ENCODE measurements at places on chromosomes 1 and 21.

- DNase-seq: no peak
These were observed 68.3 kb upstream of the CASZ1 start for GRCh38 chr1:10864776-10865175.

GRCh38 chr1:232915212-232915611, 35.2 kb upstream of the NTPCR start:
- DNase-seq: no peak

- DNase-seq: no peak
These were observed 7.7 kb upstream of the S100A2 start for GRCh38 chr1:153573351-153573750.

GRCh38 chr1:44523593-44524591, 118.8 kb downstream of the RNF220 start:
- DNase-seq: no peak

DNA sequence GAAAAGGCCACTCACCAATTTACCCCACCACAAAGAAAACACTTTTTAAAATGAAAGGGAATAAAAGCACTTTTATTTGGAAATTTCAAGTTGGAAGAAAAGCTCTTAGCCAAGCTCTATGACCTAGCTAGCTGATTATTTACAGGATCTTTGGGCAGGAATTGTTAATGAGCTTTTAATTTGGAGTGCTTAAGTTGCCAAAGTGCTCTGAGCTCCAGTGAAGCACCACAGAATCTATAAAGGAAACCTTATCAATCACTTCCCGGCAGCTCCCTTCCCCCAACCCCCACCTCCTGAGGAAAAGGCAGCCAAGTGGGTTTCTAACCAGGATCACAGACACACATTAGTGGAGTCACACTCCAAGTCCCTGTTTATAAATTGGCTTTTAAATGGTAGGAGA, 1.5 kb downstream of the ERI3 start:
- no peak for DNase-seq

GRCh38 chr1:204288021-204288588, 71.6 kb downstream of the PLEKHA6 start:
- DNase-seq: no peak

DNA sequence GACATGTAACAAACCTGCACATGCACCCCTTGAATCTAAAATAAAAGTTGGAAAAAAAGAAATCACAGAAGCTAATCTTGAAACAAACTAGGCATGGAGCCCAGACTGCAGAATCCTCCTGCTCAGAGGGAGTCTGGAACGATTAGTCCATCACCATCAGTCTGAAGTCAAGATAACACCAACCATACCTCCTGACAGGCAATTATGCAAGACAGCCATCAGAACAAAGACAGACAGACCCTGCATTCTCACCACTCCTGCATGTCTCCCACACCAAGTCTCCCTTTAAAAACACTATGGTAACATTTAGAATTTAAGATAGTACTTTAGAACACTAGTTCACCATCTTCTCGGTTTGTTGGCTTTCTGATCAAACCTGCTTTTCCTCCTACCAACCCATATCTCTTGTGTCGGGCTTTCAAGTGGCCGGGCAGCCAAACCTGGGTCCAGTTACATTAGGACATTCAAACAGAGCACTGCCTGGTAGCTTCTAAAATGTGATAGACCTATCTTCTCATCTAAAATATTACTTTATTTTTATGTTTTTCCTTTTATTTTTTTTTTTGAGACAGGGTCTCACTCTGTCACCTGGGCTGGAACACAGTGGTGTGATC, 10.1 kb downstream of the YARS1 start:
- DNase-seq: no peak

GRCh38 chr1:97365026-97365425, 555.8 kb downstream of the DPYD start:
- DNase-seq: no peak

GRCh38 chr1:206021008-206021625, 2.6 kb downstream of the CTSE start:
- DNase-seq: no peak

DNA sequence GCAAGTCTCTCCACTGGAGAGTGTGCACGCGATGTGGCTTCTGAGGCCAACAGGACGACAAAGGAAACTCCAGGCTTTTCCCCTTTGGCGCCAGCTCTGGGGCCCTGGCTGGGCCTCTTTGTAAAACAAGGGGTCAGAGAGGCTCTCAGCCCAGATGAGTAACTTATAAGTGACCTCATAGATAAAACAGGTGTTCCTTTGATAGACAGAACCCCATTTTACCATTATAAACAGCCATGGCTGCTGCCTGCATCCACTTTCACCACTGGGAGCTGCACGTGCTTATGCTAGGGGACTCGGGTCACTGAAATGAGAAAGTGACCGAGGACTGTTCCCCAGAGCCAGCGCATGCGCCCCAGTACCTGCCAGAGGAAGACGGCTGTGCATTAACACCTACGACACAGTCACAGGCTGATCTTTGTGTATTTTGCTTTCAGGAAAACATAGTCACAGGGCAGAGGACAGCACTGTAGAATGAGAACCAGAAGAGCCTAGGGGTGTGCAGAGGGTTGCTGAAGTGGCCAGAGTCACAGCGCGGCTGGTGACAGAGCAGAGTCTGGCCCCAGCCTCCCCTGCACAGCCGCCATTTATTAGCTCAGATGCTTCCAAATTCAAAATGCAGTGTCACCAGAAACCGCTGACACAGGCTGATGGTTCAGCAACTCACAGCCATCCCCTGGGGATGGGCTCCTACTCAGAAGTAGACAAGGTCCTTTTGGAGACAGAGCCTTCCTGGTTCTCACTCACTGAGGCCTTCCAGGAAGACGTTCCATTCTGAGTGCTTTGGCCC, 12.7 kb downstream of the RNF207 start:
- DNase-seq: no peak

DNA sequence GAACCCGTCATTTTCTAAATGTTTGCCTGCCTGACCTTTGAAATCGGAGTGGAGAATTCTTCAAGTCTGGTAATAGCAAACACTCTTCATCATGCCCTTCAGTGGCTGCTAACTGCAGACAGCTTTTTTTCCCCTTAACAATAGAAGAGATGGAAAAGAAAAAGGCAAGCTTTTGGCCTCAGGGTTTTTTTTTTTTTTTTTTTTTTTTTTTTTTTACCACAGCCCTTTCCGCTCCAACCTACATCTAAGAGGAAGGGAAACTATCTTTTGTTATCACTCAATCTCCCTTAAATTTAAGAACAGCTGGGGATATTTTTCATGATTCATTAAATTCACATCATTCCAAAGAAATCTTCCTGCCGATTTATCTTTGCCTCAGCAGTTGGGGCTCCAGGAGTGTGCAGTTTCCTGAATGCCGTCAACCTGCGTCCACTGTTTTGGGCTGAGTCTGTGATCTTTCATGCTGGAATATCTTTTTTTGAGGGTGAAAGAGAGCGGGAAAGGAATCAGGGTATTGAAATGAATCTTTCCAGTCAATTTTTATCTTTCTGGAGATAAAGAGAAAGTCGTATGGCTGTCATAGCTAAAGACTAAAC, 144.5 kb upstream of the SMYD2 start:
- no peak for DNase-seq

- no peak for DNase-seq
These were observed 11.1 kb upstream of the CD48 start for GRCh38 chr1:160722726-160723125.

GRCh38 chr1:178254433-178254832, 160.5 kb downstream of the RASAL2 start:
- no peak for DNase-seq

- DNase-seq: no peak
These were observed 32.6 kb downstream of the SLC44A3 start for GRCh38 chr1:94852788-94853187.

- DNase-seq: no peak
These were observed 40.0 kb upstream of the PTPRC start for GRCh38 chr1:198598796-198599321.

DNA sequence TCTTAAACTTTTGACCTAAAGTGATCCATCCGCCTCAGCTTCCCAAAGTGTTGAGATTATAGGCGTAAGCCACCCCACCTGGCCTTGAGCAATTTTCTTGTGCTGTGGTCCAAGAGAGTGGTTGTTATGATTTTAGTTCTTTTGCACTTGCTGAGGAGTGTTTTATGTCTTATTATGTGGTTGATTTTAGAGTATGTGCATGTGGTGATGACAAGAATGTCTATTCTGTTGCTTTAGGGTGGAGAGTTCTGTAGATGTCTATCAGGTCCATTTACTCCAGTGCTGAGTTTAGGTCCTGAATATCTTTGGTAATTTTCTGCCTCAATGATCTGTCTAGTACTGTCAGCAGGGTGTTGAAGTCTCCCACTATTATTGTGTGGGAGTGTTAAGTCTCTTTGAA, 11.2 kb upstream of the S100B start:
- DNase-seq: no peak

DNA sequence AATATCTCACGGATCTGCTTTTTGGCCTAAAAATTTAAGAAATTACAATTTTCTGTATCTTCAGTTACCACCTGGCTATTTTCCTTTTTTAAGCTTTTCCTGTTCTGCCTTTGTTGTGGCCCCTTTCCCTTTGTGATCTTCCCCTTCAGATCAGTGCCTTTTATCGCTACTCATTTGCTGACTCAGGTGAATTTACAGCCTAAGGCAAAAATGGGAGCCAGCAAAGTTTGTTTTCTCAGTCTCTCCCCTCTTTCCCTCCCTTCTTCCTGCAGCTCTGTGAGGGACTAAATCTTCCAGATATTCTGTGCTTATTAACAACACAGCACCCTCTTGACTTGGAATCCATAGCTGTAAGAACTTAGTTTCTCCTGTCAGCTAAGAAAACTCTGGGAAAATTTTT, 5.3 kb upstream of the PRRC2C start:
- no peak for DNase-seq

DNA sequence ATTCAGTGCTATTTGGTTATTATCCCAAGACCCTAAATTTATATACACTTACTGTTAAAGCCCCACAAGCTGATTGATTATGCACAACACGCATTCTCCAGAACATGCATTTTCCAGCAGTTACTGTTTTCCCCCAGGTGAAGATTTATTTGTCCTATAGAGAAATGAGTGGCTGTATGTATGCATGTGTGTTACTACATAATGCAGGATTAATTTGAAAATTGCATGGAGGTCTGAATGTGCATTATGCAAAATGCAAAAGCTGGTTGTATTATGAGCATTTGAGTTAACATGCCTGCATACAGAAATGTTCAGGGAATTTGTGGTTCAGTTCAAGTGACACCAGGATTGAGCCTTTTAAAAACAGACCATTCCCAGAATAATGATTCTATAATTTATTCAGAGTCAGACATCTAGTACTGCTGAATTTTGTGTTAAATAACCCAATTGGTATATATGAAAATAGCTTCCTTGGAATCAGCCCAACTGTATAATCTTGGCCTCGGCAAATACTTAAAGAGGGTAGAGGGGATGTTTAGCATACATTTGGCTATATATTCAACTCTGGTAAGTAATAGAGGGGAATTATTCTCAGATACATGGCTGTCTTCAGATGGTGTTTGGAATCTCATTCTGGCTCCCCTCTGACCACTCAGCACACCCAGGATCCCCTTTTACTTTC, 320.0 kb downstream of the HHAT start:
- DNase-seq: no peak

GRCh38 chr1:182146286-182146685, 84.8 kb upstream of the ZNF648 start:
- no peak for DNase-seq

DNA sequence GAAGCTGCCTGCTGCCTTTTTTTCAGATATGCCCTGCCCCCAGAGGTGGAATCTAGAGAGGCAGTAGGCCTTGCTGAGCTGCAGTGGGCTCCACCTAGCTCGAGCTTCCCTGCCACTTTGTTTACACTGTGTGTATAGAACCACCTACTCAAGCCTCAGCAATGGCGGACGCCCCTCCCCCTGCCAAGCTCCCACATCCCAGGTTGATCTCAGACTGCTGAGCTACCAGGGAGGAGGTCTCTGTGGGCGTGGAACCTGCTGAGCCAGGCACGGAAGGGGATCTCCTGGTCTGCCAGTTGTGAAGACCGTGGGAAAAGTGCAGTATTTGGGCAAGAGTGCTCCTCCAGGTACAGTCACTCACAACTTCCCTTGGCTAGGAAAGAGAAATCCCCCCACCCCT, 65.1 kb downstream of the MSH4 start:
- no peak for DNase-seq

- DNase-seq: no peak
These were observed 12.5 kb downstream of the MAST2 start for GRCh38 chr1:45815667-45816458.

GRCh38 chr1:6126521-6127067, 53.5 kb downstream of the CHD5 start:
- DNase-seq: no peak

DNA sequence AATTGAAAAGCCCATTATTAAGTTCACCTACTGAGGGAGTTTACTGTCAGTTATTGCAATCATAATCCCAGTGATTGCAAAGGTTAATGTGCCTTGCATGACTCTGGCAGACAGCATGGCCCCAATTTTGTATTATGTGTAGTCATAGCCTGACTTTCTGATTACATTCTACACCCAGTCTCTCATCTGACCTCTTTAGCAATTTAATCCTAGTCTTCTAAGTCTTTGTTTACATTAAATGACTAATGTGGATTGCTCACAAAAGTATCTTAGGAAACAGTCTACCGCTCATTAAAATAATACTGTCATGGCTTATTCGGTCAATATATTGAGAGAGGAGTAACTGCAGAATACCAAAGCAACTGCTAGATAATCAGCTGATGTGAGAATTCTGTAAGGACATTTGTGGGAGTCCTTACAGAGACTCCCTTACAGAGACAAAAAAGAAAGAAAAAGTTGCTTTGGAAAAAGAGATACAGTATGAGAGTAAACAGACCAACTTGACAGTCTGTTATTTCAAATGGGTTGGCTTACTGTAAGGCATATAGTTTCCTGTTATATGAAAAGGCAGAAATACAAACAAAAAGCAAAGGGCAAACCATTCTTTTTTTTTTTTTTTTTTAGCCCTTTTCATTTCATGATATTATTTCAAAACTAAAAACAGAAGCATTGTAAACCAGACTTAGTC, 42.8 kb downstream of the SMG7 start:
- DNase-seq: no peak

- DNase-seq: no peak
These were observed 46.2 kb downstream of the DISP1 start for GRCh38 chr1:222861062-222861461.

DNA sequence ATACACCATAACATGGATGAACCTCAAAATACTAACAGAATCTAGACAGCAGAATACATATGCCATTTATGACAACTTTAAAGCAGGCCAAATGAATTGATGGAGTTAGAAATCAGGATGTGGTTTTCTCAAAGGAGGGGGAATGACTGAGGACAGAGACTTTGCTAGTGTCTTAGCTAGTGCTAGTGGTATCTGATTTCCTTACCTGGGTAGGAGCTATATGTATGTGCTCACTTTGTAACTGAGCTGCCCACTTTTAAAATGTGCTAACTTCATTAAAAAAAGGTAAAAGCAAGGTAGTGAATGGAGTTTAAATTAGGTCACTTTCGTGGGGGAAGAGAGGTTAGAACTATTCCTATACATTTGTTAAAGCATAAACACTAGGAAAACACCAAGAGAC, 2.6 kb downstream of the GTF2B start:
- no peak for DNase-seq

Measured in stimulated activated CD8-positive, alpha-beta memory T cell treated with anti-CD3 and anti-CD28 coated beads, Interleukin-7, amount 100 ng/mL, for 1 hour (primary cell).